Femur (tissue), 1 donor: ENCODE measurements at places on chromosomes 5 and 9.

GRCh38 chr5:95808686-95809413, 13.7 kb downstream of the GLRX start:
- peak; percentile 91 for DNase-seq

GRCh38 chr5:177494346-177495195, 2.8 kb downstream of the PDLIM7 start:
- DNase-seq = peak; percentile 91

DNA sequence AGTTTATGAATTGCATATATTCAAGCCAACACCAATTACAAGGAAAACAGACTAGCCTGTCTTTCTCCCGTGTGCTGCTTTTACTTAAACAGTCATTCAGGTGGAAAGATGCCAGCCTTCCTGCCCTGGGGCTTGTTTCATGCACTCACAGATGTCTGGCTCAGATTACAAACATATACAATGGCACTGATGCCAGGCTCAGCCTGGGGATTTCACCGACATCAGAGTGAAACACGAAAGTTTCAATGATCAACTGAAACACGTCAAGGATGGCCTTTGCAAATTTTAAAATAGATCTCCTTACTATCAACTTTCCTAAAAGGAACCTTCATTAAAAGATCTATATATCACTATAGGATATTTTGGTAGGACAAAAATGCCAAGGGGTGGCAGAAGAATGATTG, 1576.5 kb downstream of the EFNA5 start:
- DNase-seq = no peak

- no peak for DNase-seq
Observed at GRCh38 chr9:36165826-36166167, 3.4 kb upstream of the CCIN start.

GRCh38 chr5:157342822-157343402, 77.0 kb downstream of the CYFIP2 start:
- DNase-seq = no peak

DNA sequence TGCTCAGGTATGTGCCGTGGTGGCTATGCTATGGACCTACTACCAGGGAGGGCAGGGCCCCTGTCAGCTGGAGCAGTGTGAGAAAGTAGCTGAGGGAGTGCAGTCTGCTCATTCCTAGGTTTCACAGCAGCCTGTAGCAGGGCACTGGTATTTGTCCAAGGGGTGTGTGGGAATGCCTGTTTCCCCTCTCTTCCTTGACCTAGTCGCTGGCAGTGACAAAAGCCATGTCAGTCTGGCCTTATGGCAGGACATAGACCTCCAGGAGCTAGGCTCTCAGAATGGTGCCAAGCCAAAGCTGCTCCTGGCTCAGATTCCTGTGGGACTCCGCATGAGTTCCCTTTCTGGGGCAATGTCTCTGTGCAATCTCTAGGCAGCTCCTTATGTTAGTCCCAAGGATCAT, 253.9 kb upstream of the TYRP1 start:
- no peak for DNase-seq

DNA sequence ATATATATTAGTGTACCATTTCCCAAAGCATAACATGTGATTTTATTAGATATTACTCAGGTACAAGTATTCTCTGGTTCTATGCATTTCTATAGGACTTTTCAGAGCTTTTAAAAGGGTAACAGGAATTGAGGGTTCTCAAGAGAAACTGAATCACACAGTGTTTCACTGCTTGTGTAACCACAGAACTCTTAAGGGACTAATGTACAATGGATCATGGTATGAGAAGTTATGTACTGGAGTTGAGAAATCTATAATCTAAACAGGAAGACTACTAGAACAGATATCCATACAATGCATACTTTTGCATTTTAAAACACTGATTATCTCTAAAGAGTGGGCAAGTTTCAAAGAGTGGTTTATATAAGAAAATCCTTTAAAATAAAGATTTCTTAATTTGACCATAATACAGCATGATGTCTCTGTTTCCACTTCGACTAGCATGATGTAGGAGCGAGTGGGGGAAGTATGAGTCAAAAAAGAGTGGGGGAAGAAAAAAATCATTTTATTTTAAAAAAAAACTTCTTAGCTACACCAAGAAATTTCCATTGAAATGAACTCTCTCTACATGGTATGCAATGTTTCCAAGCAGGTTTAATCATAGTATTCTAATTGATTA, 183.5 kb downstream of the RFX3 start:
- DNase-seq = no peak

GRCh38 chr5:11898-12297, 80.1 kb upstream of the PLEKHG4B start:
- DNase-seq = peak; percentile 27

- peak; percentile 97 for DNase-seq
Observed at GRCh38 chr9:95317119-95317892, at the start of gene FANCC. Gene FANCC (minus strand): TSS chr9:95317709. CDS start chr9:95249291, 68,418 bp downstream.

DNA sequence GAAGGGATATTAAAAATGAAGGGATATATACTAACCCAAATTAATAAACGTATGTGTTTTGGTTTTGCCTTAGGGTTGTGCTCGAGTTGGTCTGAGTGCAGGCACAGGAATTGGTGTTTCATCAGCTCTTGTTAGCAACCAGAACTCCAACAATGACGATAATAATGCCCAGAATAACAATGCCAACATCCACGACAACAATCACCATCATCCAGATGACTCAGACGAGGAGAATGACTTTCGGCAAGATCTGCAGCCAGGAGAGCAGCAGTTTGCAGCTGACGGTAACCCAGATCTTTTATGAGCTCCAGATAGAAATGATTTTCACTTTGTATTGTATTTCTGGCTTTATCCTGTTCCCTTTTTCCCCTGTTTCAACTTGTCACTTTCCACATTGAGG, 33.2 kb downstream of the FBXO38 start:
- DNase-seq = no peak

DNA sequence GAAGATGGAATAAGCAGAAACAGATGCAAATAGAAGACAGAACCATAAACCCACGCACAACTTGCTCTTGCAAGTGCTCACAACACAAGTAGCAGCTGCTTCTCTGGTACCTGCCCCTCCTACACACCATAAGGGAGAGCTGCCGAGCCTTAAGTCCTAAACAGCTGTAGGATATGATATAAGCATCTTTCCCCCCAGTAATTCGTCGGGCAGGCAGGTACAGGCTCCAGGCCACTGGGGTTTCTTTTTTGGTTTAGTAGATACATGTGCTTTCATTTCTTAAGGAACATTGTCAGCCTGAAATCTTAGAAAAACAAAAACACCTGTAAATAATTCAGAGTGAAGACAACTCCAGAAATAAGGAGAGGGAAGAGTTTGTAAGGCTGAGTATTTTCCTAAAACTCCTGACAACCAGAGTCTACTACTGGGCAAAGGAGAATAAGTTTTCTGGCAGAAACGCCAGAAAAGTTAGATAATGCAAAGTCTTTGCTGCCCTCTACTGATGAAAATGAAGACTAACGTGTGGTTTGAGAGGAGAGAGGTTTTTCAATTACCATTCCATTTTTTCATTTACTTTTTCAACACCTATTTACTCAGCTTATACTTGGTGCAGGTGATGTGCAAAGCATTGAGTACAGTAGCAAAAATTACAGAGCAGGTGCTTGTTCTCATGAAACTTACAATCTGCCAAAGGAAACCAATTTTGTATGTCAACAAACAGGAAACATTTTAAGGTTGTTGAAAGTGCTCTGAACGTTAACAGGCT, 20.1 kb upstream of the TCERG1 start:
- no peak for DNase-seq

DNA sequence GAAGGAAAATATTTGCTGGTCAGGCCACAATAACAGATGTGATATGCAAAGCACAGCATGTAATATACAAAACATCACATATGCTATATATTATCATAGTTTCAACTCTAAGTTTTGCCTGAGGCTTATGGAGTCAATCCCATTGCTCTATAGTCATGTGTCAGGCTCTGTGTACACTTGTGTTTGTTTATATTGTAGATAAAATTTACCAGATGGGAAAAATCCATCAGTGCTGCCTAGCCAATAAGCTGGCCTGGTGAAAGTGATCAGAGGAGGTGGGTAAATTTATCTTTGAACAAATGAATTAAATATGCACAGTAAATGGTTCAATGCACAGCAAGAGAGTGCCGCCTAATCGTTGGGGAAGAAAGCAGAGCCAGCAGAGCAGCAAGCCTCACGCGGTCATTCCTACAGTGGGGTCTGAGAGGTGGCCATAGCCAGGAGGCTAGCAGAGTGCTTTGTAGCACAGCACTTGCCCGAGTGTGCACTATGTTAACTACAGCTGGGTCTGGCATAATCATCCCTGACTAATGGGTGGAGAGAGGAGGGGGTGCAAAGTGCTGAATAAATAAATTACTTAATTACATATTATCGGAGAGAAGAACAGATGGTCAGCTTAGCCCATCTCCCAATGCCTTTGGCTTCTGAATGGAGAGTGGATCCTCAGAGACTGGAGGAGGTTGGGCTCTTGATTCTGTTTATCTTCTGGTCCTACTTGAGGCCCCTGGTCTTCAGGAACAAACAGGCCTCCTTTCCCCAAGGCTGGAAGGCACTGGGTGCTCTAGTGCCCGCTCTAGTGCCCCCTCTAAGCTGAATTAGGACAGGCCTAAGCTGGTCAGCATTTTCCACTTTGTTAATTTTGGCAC, 153.5 kb downstream of the MAT2B start:
- no peak for DNase-seq

- no peak for DNase-seq
Observed at GRCh38 chr5:134714120-134714519, 24.2 kb upstream of the CAMLG start.

DNA sequence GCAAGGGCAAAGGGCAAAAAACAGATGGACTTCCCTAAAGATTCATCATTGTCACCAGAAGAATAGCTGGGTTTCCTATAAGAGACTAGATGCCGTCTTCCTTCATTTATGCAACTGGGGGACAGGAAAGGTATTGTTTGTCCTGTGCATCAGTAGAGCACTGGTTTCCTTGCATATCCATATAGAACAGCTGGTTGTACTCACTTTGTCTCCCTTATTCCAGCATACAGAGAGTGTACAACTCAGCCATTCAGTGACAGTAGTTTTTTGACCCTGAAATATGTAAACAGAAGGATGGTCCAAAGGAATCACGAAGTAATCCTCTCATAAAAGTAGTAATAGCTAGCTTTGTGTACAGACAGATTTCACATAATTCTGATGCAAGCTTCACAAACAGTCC, 22.5 kb upstream of the MAST4 start:
- DNase-seq = no peak

- DNase-seq = no peak
Observed at GRCh38 chr5:72498284-72498683, 8.9 kb downstream of the ZNF366 start.

DNA sequence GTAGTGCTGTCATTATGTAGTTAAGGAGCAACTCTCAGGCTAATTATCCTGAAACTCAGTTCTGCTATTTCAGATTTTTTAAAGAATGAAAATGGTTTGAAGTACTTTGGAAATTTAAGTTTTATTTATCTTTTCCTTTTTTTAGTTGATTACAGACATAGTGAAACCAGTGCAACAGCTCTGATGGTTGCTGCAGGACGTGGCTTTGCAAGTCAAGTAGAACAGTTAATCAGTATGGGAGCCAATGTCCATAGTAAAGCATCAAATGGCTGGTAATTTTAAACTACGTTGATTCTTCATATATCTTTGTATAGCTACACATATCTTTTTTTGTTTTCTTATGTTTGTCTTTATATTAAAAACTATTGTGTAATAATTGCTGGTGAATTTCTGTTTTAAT, 34.9 kb downstream of the YTHDC2 start:
- no peak for DNase-seq

GRCh38 chr9:127586537-127586936, 25.5 kb upstream of the STXBP1 start:
- DNase-seq = peak; percentile 87

GRCh38 chr5:105947461-105947860, 1723.3 kb downstream of the EFNA5 start:
- no peak for DNase-seq

- DNase-seq = peak; percentile 62
Observed at GRCh38 chr5:80083101-80083890, 48.1 kb downstream of the THBS4 start.

GRCh38 chr5:149071216-149071615, 8.4 kb upstream of the SH3TC2 start:
- DNase-seq = no peak

DNA sequence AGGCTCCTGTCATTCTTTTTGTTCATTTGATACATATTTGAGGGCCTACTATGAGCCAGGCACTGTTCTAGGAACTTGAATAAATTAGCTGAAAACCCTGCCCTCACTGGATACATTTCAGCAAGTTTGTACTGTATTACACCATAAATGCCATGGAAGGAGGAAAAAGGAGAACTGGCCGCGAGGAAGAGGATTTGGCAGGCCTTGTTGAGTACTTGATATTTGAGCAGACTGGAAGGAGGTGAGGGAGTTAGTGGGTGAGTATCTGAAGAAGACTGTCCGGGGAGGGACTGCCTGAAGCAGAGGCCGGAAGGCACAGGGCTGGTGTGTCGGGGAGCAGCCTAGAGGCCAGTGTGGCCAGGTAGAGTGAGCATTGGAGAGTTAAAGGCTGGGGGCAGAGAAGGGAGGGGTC, 4.5 kb downstream of the SNX30 start:
- no peak for DNase-seq

DNA sequence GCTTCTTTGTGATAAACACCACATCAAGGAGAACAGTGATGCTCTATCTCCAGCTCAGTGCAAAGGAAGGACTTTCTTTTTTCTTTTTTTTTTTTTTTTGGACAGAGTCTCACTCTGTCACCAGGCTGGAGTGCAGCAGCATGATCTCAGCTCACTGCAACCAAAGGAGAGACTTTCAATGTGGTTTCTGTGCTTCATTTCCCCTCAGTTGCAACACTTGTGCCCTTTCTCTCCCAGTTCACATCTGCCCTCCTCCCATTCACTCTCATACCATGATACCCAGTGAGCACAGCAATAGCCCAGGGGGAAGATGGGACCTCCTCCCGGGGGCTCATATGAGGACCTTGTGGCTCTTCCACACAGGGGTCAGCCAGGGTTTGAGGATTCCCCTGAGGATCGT, 110.0 kb downstream of the MTRR start:
- no peak for DNase-seq

DNA sequence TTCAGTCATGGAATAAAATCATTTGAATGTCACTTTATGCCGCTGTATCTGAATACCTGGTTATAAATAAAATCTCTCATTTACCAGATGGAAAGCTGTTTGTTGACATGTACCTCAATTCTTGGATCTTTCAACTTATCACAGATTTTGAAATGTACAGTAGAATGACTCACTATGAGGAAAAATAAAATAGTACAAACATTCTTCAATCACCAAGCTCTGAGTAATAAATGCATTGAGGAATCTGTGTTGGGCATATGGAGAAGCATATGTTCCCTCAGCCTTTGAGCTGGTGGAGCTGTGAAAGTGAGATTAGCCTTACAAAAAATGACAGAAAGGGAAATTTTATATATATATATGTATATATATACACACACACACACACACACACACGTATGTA, 175.4 kb downstream of the KIAA0825 start:
- no peak for DNase-seq

GRCh38 chr5:886036-886435, 6.6 kb downstream of the BRD9 start:
- no peak for DNase-seq

DNA sequence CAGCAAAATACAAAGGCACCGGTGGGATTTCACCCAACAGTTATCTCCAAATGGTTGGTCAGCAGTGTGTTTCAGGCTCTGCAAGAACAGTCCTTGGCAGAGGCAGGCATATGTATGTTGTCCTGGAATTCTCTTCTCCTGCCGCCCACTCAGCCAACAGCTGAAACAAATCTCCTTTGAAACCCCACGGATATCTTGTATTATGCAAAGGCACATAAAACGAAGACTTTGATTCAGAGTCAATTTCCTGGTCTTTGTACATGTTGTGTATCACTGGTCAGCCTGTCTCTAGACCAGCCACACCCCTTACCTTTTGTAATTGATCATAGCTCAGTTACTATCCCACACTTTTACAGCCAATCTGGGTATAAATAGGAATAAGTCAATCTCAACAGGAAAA, 29.2 kb downstream of the FREM1 start:
- DNase-seq = no peak
